ENCODE measurements at places on chromosomes 13 and 19. TPM values are rescaled to one million over a fixed set of nuclear protein-coding genes. Genes with fewer than 3 reads are reported as not detected.

Gene ZNF470
- total RNA-seq: 7.8 TPM

Gene ZNF708
- total RNA-seq: 11.4 TPM

- DNase-seq: no peak
- H3K4me3 ChIP-seq: no peak overlapping the region
- no peaks in the 10 kb centered on the region for H3K4me1 ChIP-seq
- H3K27me3 ChIP-seq: no peaks in the 10 kb centered on the region
Measured at GRCh38 chr19:51651216-51651846, 4.7 kb upstream of the SIGLEC14 start.

Gene CLC
- total RNA-seq: not detected

- no peaks in the 10 kb centered on the region for H3K4me1 ChIP-seq
- H3K27ac ChIP-seq: no peak overlapping the region
- no peaks in the 10 kb centered on the region for H3K36me3 ChIP-seq
- no peak overlapping the region for H3K4me3 ChIP-seq
Measured at GRCh38 chr13:91245288-91245687, 102.2 kb upstream of the MIR17HG start.

Gene C19orf33
- not detected for total RNA-seq

DNA sequence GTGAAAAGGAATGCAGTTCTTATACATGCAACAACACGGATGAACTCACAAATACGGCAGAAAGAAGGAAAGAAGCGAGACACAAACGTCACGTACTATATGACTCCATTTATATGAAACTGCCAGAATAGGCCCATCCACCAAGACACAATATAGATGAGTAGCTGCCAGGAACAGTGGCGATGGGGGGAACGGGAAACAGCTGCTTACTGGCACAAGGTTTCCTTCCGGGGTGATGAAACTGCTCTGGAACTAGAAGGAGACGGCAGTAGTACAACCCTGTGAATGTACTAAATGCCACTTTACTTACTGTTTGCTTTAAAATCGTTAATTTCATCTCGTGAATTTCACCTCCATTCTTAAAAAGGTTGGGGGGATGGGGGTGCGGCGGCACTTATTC lies 28.9 kb downstream of the MLLT1 start:
- no peaks in the 10 kb centered on the region for H3K27me3 ChIP-seq
- H3K4me3 ChIP-seq: no peak overlapping the region
- no peak for DNase-seq
- H3K36me3 ChIP-seq: no peaks in the 10 kb centered on the region
- no peak overlapping the region for H3K27ac ChIP-seq
- H3K4me1 ChIP-seq: peaks cover 11% of the 10 kb centered on the region

Gene KANK3
- total RNA-seq: 3.5 TPM

DNA sequence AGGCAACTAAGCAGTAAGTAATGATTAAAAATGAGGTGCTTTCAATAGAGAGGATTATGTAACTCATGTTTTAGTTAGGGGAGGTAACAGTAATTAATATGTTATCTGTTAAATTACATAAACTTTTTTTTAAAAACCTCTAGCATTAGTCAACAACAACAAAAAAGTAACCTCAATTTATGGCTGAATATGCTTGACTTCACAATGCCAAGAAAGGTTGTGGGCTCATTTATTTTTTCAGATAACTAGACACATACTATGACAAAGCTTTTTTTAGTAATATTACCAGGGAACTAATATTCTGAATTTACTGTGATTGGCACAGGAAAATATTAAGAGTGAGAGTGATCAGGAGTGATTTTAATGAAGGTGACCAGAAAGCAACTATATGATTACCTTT lies 54.9 kb downstream of the KCNRG start:
- no peak overlapping the region for H3K4me3 ChIP-seq
- H3K27me3 ChIP-seq: no peaks in the 10 kb centered on the region
- H3K36me3 ChIP-seq: no peaks in the 10 kb centered on the region
- no peak overlapping the region for H3K27ac ChIP-seq
- no peak for DNase-seq

Gene SNRNP70
- total RNA-seq: 270 TPM

DNA sequence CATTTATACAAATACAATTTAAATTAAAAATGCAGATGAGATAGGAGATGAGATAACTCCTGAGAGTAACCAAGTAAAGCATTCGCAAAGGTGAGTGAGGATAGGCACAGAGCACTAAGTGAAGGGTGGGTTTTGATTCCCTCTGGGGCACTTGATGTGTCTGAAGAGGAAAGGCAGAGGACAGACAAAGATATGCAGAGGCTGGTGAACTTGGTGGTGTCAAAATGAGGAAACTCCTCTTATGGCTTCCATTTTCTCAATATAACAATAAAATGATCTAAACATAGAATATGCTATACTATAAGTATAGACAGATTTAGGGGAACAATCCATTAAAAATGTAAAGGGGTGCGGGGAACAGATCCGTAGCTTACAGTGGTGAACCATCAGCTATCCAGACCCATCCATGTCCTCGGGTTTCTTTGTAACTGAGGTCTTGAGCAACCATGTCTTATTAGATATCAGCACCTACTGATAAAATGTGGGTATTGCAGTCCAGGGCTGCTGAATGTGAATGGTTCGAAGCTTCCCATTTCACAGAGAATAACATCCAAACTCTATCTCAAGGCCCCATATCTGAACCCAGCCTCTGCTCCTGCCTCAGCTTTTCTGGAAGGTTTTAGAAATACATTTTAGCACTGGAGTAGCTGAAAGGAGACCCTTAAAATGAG lies 73.9 kb upstream of the SLC10A2 start:
- H3K36me3 ChIP-seq: no peaks in the 10 kb centered on the region
- no peaks in the 10 kb centered on the region for H3K4me1 ChIP-seq
- no peaks in the 10 kb centered on the region for H3K27me3 ChIP-seq
- no peak for DNase-seq
- H3K27ac ChIP-seq: no peak overlapping the region

Gene ZNF729
- total RNA-seq: not detected

Gene MBD3L3
- total RNA-seq: not detected

Gene CRX
- not detected for total RNA-seq

DNA sequence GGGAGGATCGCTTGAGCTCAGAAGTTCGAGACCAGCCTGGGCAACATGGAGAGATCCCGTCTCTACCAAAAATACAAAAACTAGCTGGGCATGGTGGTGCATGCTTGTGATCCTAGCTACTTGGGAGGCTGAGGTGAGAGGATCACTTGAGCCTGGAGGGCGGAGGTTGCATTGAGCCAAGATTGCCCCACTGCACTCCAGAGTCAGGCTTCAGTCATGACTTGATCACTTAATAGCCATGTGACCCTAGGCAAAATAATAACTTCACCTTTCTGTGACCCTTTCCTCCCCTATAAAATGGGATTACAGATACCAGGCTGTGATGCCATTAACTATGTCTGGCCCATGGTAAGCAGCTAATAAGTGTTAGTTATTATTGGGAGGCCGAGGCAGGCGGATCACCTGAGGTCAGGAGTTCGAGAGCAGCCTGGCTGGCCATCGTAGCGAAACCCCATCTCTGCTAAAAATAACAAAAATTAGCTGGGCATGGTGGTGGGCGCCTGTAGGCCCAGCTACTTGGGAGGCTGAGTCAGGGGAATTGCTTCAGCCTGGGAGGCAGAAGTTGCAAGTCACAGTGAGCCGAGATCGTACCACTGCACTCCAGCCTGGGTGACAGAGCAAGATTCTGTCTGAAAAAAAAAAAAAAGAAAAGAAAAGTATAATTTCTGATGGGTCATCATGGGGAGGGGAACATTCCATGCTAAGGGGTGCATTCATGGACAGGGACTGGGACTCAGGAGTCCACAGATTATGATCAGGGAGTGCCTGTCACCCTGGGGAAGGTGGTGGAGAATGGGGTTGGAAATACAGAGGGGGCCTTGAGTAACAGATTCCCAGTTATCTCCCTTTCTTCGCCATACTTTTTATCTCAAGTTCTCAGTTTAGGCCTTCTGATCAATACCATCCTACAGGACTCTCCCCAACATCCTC lies 15.5 kb downstream of the TPM4 start:
- no peaks in the 10 kb centered on the region for H3K4me1 ChIP-seq
- no peaks in the 10 kb centered on the region for H3K27me3 ChIP-seq
- no peak for DNase-seq
- no peaks in the 10 kb centered on the region for H3K36me3 ChIP-seq
- H3K4me3 ChIP-seq: no peak overlapping the region
- no peak overlapping the region for H3K27ac ChIP-seq

Gene B9D2
- total RNA-seq: 2.6 TPM

Gene SPART
- total RNA-seq: 71.2 TPM

- H3K36me3 ChIP-seq: no peaks in the 10 kb centered on the region
- peak within 1 kb of the TSS; percentile 33 for H3K4me3 ChIP-seq
- H3K27me3 ChIP-seq: no peaks in the 10 kb centered on the region
- H3K27ac ChIP-seq: no peak within 1 kb of the TSS
Measured at GRCh38 chr13:52405767-52406494, at the start of gene THSD1. Gene THSD1, minus strand, starts transcription at chr13:52406172. Its CDS starts 3,572 bp downstream, at chr13:52402600.

DNA sequence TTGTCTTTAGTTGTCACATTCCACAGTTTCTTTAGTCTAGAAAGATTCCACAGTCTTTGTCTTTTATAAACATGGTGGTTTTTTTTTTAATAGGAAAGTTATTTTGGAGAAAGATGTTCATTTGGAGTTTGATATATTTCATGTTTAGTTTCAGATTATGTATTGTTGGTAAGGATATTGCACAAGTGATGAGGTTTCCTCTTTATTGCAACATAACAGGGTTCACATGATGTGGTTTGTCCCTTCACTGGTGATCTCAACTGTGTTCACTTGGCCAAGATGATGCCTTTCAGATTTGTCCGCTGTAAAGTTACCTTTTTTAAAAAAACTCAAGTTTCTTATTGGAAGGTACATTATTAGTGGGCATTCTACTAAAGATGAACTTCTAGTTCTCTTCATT lies 3.2 kb downstream of the ZNF230 start:
- H3K4me1 ChIP-seq: peaks cover 8% of the 10 kb centered on the region
- H3K36me3 ChIP-seq: peaks cover 3% of the 10 kb centered on the region
- H3K4me3 ChIP-seq: no peak overlapping the region
- H3K27ac ChIP-seq: no peak overlapping the region
- H3K27me3 ChIP-seq: no peaks in the 10 kb centered on the region

- H3K4me3 ChIP-seq: peak overlapping the region; percentile 84
- H3K27me3 ChIP-seq: no peaks in the 10 kb centered on the region
- H3K27ac ChIP-seq: no peak overlapping the region
Measured at GRCh38 chr13:31201341-31202031, 1.7 kb downstream of the B3GLCT start.

- H3K4me1 ChIP-seq: no peaks in the 10 kb centered on the region
- no peaks in the 10 kb centered on the region for H3K36me3 ChIP-seq
- no peak overlapping the region for H3K4me3 ChIP-seq
- no peak for DNase-seq
Measured at GRCh38 chr19:54254195-54254906, 2.7 kb downstream of the LILRB5 start.

Gene ZNF761
- 14.6 TPM for total RNA-seq

DNA sequence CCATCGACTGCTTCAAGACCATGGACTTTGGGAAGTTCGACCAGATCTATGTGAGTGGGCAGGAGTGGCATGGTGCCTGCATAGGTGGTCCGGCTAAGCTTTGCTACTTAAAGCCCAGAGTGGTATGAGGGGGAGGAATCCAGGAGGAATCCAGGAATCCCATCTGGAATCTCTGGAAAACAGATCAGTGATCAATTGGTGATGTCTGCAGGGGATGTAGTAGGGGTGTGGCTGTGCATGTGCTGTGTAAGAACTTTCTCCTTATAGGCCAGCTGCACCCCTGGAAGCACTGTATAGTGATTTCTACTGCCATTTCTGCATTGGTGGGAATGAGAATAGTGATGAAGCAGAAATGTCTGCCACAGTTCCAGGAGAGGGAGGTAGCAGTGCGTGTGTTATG lies 23.6 kb downstream of the PNPLA6 start:
- H3K27ac ChIP-seq: no peak overlapping the region
- DNase-seq: no peak
- no peaks in the 10 kb centered on the region for H3K4me1 ChIP-seq

- no peak overlapping the region for H3K27ac ChIP-seq
- no peak for DNase-seq
- H3K4me3 ChIP-seq: peak overlapping the region; percentile 61
- no peaks in the 10 kb centered on the region for H3K27me3 ChIP-seq
- peaks cover 9% of the 10 kb centered on the region for H3K4me1 ChIP-seq
Measured at GRCh38 chr13:21673789-21674489, 3.1 kb downstream of the FGF9 start.

Gene ZNF429
- 19.4 TPM for total RNA-seq

Gene ZSCAN4
- not detected for total RNA-seq

Gene CD70
- total RNA-seq: not detected

Gene ELSPBP1
- not detected for total RNA-seq

GRCh38 chr19:11286312-11286974 lies 9.5 kb upstream of the TSPAN16 start:
- no peak for DNase-seq
- no peaks in the 10 kb centered on the region for H3K27me3 ChIP-seq
- no peaks in the 10 kb centered on the region for H3K36me3 ChIP-seq

DNA sequence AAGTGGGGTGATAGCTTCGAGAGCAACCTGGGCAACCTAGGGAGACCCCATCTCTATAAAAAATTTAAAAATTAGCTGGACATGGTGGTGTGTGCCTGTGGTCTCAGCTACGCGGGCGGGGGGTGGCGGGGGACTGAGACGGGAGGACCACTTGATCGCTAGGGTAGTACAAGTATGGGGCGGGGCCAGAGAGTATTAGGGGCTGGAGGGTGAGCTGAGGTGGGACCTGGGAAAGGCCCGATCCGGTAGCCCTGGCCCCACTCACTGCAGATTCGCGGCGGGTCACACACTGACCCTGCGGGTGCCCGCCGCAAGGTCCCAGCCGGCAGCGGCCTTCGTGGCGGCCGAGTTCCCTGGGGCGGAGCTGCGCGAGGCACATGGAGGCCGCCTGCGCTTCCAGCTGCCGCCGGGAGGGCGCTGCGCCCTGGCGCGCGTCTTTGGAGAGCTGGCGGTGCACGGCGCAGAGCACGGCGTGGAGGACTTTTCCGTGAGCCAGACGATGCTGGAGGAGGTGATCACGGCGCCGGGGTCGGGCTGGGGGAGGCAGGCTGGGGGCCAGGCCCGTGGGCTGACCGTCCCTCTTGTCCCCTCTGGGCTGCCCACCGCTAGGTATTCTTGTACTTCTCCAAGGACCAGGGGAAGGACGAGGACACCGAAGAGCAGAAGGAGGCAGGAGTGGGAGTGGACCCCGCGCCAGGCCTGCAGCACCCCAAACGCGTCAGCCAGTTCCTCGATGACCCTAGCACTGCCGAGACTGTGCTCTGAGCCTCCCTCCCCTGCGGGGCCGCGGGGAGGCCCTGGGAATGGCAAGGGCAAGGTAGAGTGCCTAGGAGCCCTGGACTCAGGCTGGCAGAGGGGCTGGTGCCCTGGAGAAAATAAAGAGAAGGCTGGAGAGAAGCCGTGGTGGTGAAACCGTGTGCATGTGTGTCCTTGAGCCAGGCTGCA lies 2.0 kb upstream of the ARHGAP45 start:
- H3K4me3 ChIP-seq: no peak overlapping the region
- H3K27ac ChIP-seq: no peak overlapping the region
- peaks cover 15% of the 10 kb centered on the region for H3K27me3 ChIP-seq
- DNase-seq: peak; percentile 73
- H3K36me3 ChIP-seq: no peaks in the 10 kb centered on the region

DNA sequence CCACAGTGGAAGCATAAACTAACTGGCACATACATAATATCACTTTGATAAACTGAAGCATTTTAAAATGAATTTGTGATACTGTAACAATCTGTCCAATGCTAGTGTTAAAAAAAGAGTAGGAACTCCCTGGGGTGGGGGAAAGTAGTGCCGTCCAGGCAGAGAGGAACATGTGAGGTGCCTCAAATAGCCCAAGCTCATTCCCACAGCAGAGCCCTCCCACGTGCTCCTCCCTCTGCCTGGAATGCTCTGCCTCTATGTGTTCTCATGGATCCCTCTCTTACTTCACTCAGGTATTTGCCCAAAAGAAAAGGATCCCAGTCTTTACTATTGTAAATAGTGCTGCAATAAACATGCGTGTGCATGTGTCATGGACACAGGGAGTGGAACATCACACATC lies 188.1 kb downstream of the NHLRC3 start:
- H3K36me3 ChIP-seq: no peaks in the 10 kb centered on the region
- no peak for DNase-seq
- H3K27ac ChIP-seq: no peak overlapping the region
- no peak overlapping the region for H3K4me3 ChIP-seq
- H3K27me3 ChIP-seq: no peaks in the 10 kb centered on the region

All from ovary (tissue), 10 donors.